ENCODE measurements at places on chromosomes 3 and 15.

DNA sequence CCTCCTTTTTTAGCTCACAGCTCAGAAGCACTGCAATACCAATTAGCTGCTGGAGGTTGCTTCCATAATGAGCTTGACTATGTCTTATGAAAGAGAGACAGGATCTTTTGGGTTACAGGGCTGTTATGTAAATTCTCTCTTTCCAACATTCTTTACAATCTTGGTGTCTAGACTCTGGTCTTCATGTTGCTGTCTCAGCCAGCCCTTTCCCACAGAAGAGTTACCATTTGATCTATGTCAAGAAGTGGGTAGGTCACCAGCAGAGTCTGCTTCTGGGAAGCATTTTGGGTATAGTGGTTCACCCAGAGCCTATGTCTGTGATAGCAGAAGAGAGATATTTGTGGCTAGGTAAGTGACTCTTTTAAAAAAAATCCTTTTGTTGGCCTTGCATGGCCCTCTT is 234.5 kb downstream of the SATB1 start:
- no peak for DNase-seq

DNA sequence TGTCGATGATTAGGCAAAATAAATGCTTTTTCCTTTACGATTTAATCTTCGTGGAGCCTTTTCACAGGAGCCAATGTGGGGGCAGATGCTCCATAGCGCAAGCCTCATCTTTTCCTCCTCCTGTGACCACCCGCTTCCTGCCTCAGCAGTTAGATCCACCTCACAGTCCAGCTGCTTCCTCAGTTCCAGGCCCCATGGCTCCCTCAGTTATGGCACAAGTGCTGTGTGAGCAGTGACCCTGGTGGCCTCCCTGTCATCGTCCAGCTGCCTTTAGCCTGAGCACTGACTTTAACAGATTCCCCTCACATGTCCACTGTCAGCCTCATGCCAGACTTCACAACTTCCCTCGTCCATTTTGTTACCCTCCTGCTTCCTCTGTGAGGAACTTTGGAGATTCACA is 424.6 kb upstream of the GBE1 start:
- DNase-seq: no peak

GRCh38 chr15:76206325-76206976 is 104.8 kb downstream of the ETFA start:
- no peak for DNase-seq

- DNase-seq: peak; percentile 20
These were observed at the start of gene PEX5L for GRCh38 chr3:180036671-180037455. Gene PEX5L (minus strand): TSS chr3:180036937. CDS start chr3:180036599, 338 bp downstream.

- no peak for DNase-seq
These were observed 33.9 kb upstream of the TBC1D23 start for GRCh38 chr3:100226712-100227429.

DNA sequence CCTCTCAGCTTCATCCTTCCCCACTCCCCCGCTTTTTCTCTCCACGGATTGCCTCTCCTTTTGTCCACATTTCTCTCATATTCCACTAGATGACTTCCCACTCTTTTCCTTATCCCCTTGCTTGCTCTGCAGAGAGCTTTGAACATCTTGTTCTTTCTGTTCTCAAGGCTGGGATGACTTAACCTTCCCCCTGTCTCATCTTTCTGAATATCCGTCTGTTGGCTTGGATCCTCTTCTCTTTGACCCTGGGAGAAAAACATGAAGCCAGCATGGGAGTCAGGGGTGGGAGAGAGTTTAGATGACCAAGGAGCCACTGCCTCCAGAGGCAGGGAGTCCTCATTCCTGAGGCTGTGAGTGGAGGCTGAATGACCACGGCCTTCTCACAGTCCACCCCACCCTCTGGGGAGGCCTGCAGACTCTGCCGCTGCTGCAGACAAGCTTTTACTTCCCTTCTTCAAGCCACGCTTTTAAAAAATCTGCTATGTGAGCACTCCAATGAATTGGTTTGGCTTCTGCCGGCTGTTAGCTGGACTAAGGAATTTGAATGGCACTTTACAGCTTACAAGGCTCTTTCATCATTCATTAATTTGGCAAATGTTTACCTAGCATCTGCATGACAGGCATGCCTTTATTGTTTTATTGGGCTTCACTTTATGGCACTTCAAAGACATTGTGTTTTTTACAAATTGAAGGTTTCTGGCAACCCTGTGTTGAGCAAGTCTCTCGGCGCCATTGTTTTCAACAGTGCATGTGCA is 111.6 kb upstream of the SLC6A6 start:
- no peak for DNase-seq

DNA sequence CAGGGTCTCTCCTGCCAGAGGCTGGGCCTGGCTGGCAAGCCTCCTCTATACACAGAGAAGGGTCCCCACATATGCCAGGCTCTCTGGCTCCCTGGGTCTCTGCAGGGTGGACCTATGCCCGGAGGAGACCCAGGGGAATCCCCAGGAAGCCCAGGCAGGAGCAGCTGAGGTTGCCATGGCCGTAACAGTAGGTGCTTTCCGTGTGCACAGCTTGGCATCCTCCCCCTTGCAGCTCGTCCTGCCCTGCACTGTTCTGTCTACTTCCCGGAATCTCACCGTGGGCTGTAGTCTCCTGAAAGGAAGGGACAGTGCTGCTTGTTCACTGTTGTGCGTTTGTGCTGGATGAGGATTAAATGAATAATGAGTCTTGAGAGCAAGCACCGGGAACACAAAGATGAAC is 47.8 kb downstream of the DAPK2 start:
- no peak for DNase-seq

GRCh38 chr15:42688301-42688700 is 48.6 kb downstream of the CDAN1 start:
- no peak for DNase-seq

DNA sequence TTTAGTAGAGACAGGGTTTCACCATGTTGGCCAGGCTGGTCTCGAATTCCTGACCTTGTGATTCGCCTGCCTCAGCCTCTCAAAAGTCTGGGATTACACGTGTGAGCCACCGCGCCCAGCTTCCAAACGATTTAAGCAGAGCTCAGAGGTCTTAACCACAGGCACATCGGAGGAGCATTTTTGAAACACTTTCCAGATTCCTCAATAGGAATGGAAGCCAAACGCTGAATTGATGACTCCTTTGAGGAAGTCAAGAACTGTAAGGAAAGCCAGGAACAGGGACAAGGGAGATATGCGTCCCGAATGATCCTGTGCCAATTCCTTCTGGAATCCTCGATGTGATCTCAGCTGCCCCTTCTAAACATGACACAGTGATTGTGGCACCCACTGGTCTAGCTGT is 40.0 kb downstream of the TRH start:
- DNase-seq: no peak

GRCh38 chr15:53437985-53438841 is 321.2 kb downstream of the WDR72 start:
- DNase-seq: no peak

DNA sequence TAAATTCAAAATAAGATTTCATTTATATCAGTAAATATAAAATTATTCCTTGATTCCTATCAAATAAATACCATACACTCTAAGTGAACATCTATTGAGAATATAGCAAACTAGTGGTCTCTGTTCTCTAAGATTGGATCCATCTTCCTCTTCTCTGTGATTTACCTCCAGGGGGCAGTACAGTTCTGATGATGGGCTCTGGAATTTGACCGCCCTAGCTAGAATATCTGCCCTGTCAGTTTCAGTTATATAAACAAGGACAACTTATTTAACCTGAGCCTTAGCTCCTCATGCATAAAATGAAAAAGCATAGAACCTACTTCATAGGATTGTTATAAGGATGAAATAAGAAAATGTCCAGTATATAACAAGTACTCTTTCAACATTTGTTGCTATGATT is 171.1 kb upstream of the CCDC54 start:
- peak; percentile 3 for DNase-seq

DNA sequence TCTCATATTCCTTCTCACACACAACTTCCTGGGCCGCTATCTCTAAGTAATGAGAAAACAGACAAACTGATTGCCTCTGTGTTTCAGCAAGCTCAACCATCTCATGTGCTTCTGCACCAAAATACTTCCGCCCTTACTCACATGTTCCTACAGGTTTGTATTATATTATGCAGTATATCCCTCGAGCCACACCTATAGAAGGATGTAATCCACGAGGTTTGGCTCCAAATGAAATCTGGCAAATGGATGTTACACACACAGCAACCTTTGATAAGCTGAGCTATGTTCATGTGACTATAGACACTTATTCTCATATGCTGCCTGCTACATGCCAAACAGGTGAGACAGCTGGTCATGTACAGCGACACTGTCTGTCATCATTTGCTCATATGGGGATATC is 22.6 kb downstream of the CCRL2 start:
- DNase-seq: no peak

- DNase-seq: no peak
These were observed 26.7 kb upstream of the PIK3R4 start for GRCh38 chr3:130773366-130773765.

- no peak for DNase-seq
These were observed 200.1 kb downstream of the TLE3 start for GRCh38 chr15:69897471-69898237.

DNA sequence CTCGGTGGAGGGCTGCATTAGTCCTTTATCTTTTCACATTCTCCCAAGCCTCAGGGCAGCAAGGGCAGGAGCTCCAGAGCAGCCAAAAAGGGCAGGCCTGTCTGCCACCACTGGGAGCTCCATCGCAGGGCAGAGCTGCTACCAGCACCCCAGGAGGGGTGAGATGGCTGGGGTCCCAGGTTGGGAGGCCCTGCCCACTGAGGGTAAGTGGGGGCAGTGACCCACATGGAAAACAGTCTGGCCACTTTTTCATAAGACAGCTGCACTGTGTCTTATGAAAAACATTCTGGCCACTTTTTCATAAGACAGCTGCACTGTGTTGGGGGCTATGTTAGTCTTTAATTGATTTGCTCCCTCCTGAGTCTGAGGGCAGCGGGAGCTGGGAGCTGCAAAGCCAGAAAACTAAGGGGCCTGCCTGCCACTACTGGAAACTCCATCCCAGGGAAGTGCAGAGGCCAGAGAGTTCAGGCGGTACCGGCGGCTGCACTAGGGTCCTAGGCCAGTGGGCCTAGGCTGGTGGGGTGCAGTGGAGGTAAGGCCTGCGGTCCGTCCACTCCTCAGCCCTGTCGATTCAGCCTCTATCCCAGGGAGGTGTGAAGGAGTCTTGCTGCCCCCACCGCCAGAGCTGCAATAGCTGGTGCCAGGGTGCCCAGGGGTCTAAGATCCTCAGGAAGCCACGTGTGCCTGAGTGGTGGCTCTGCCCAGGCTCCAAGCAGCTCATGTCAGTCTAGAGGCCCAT is 45.4 kb downstream of the TMCO5A start:
- no peak for DNase-seq

GRCh38 chr15:64478863-64479262 is 18.5 kb downstream of the ZNF609 start:
- DNase-seq: no peak

- no peak for DNase-seq
These were observed 30.7 kb downstream of the ARIH2 start for GRCh38 chr3:48949376-48949717.

DNA sequence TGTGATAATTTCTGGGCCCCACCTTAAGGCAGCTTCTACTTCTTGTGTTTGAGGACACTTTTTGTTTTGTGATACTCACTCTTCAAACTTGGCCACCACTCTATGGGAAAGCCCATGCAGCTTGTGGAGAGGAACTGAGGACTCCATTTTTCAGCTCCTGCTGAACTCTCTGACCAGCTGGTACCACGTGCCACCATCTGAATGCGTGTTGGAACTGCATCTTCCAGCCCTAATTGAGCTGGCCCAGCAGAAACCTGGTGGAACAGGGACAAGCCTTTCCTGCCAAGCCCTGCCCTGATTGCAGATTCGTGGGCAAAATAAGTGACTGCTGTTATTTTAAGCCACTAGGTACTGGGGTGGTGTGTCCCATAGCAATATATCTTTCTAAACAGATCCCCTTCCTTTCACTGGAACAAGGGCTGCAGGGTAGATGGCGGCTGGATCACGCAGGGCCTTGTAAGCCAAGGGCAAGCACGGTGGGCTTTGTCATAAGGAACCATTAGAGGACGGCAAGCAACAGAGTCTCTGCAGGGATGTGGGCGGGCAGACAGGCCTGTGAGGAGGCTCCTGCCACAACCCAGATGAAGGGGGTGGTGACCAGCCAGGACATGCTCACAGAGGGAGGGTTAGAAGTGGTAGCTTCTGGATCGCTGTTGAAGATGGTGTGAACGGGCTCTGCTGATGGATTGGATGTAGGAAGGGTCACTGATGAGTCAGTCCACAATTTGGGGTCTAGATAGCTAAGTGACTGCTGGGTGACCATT is 9.5 kb downstream of the H1-8 start:
- no peak for DNase-seq

GRCh38 chr3:57919987-57920386 is 88.2 kb upstream of the FLNB start:
- DNase-seq: no peak

DNA sequence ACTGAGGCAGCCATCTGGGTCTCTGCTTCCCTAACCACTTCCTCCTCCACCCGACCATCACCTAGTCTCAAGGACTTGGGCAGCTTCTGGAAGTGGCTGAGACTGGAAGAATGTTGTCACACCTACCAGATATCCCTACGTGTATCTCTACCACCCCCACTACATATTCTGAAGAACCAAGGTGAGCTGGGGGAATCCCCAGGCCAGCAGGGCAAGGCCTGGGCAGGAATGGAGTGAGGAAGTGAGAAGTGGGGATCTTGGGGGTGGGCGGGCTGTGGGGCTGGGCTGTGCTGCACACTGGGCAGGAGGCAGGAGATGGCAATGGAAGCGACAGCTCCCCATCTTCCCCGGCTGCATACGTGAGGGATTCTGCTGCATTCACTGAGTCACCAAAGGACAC is 17.5 kb upstream of the ALDH1A3 start:
- no peak for DNase-seq

- DNase-seq: no peak
These were observed 240.4 kb downstream of the PDZRN3 start for GRCh38 chr3:73384091-73384906.

GRCh38 chr15:36810656-36811449 is 231.4 kb downstream of the CDIN1 start:
- no peak for DNase-seq

DNA sequence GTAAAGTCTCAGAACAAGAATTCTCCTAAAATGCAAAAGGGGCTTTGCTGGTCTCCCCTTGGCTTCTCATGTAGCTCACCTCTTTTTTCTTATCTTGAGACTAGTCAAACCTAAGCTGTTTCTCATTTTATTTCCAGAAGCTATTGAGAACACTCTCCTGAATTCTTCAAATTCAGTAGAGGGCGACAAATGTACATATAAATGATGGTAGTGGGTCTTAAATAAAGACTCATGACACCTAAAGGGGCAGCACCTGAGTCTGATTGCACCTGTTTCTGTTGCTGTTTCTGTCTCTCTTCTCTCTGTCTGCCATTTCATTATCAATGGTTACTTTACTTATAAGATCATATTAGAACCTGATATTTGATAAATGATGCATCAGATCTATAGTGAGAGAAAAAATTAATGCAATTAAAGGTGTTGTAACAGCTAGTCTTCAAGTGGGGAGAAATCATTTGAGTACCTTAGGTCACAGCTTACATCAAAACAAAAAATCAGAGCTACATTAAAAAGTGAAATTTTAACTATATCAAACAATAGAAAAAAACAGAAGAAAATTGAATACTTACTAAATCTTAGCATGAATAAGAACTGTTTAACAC is 7.0 kb downstream of the ADIPOQ start:
- peak; percentile 29 for DNase-seq

All from GM18507 (cell line).